ENCODE measurements at places on chromosomes 1 and 21.

DNA sequence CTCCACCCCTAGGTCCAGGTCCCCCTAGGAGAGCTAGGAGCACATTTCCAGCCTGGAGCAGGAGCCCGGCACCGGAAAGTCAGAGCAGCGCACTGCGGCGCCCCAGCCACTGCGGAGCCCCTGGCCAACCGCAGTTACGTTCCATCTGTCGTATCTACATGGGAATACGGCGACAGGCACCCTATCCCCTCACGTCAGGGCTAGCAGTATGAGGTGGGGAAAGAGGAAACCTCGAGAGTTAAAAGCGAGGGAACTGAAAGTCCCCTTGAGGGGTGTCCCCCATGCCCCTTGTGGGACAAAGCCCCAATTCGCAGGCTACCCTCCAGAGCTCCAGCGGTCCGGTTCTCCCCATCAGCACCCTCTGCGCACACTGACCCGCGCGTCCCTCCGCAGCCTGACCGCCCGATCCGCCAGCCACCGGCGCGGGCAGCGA, 995 bp downstream of the COLGALT2 start:
- DNase-seq: no peak

- no peak for DNase-seq
Observed at GRCh38 chr1:115199416-115200132, 110.3 kb upstream of the TSPAN2 start.

- no peak for DNase-seq
Observed at GRCh38 chr1:13930151-13930550, 230.2 kb downstream of the PRDM2 start.

DNA sequence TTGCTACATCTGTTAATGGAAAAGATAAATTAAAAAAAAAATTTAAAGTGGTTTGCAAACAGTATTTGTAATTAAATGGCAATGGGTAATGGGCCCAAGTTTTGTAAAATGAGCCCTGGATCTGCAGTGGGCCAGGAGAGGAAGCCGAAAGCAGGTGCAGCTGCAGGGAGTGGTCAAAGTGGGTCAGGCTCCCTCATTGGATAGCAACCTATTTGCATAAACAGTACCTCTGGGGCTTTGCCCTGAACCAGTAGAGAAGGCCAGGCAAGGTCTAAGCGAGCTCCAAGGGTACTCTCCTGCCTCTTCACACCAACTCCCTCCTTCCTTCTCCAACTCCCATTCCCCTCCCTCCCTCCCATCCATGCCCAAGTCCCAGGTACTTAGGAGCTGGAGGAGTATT, 138.9 kb downstream of the HMGB4 start:
- DNase-seq: no peak

DNA sequence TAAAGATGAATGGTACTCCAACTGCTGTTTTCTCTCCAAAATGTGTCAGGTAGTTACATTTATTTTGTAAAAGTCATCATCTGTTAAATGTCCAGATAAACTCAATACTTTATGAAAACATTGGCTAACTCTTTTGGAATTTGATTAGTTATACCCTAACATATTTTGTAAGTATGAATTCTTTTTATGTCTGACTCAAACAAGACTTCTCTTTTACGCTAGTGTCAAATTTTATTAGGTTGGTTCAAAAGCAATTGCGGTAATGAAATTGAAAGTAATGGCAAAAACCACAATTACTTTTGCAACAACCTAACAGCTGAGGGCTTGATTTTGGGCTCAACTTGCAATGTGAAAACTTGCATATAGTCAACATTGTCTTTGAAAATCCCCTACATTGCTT, 41.0 kb upstream of the USP25 start:
- DNase-seq: no peak

DNA sequence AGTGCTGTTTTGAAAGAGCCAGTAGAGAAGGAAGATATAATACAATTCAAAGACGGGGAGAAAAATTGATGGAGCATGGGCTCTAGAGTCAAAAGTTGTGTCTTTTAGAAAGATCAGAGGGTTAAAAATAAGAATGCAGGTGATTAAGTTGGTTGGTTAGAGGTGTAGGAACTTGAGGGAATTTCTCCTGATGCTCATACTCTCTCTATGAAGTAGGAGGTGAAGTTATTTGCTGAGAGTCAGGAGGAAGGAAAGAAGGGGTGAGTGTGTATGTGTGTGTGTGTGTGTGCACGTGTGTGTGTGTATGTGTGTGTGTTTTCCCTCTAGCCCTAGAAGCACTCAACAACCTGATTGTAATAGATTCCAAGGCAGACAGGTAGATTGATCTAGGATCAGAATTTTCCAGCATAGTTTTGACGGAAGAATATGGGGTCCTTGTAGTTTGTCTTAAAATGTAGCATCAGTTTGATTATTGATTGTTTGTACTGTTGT, 88.3 kb upstream of the MACF1 start:
- no peak for DNase-seq

- peak; percentile 17 for DNase-seq
Observed at GRCh38 chr1:48807554-48808260, 31.0 kb upstream of the BEND5 start.

DNA sequence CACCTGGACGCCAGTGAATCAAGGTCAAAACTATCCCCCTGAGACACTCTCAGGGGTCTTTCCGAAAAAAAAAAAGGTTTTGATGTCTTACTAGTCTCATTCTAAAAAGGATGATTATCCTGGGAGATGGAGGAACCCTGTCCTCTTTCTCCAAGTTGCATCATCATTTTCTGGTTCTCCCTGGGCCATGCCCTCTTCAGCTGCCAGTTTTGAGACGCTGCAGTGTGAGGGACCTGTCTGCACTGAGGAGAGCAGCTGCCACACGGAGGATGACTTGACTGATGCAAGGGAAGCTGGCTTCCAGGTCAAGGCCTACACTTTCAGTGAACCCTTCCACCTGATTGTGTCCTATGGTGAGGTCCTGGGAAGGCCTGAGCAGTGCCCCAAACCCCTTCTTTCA, 3.5 kb downstream of the FCRLA start:
- no peak for DNase-seq

GRCh38 chr1:19344372-19344810, 32.3 kb downstream of the SLC66A1 start:
- no peak for DNase-seq

- DNase-seq: peak; percentile 7
Observed at GRCh38 chr1:17405898-17406759, 33.3 kb downstream of the RCC2 start.

- DNase-seq: no peak
Observed at GRCh38 chr1:67536957-67537666, 106.9 kb upstream of the SERBP1 start.

DNA sequence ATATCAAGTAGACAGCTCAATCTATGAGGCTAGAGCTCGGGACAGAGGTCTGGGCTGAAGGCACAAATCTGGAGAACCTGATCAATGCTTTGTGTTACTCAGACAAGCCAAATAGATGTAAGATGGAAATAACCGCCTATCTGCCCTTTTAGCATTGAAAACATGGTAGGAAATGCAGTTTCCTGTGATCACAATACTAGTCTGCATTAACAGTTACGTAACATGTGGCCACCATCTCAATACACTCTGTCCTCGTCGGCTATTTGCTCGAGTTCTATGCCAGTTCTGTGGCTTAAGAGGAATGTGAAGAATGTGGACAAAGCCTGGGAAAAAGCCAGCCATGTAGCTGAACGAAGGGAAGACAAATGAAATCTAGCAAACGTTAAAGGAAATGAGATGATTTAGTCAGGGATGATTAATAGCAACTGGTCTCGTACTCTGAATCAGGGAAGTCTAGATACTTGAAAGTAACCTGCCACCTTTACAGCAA, 73.3 kb downstream of the HSF2BP start:
- peak; percentile 99 for DNase-seq

GRCh38 chr1:22414244-22414751, 37.4 kb upstream of the ZBTB40 start:
- DNase-seq: no peak

DNA sequence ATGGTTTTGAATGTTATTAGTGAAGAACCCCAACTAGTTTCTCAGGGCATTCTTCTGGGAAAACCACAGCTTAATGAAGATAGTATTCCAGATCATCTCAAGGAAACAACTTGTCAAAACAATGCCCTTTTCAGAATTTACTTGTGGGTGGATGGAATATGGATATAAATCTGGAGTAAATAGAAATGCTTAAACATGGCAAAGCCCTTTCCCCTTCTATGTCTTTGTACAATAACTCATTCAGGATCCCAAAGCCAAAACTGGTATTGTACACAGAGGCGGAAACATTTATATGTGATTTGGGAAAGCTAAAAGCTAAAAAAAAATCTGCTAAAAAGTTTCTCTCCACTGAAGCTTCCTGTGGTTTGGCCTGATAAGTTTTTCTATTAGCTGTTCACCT, 55.5 kb upstream of the RGS5 start:
- peak; percentile 1 for DNase-seq

GRCh38 chr1:191977874-191978506, 180.3 kb upstream of the RGS18 start:
- DNase-seq: no peak

DNA sequence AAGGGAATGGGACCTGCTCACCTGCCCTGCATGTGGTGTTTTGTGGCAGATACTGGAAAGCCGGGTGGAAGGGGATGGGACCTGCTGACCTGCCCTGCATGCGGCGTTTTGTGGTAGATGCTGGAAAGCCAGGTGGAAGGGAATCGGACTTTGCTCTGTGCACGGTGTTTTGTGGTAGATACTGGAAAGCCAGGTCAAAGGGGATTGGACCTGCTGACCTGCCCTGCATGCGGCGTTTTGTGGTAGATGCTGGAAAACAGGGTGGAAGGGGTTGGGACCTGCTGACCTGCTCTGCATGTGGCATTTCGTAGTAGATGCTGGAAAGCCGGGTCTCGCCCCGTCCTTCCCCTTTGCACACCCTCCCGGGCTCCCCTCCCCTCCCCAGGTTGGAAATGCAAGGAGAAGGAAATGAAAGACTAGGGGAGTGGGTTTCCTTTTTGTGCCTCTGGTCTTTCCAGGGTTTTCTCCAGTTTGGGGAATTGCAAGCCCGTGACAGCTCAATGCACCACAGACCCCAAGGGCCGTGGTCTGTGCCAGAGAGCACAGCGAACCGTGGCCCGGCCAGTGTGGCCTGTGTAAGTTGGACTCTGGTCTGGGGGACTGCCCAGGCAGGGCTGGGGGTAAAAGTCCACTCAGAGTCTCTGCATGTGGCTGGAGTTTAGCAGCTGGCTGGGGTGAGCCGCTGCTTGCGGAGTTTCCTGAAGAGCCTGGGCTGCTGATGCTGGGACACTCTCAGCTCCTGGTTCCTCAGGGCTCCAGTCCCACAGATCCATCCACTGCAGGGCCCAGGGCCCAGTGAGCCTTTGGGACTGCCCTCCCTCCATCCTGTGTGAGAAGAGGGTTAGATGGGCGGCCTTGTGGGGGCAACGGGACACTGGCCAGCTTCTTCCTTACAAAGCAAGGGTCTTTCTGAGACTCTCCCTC, 105.5 kb downstream of the CRYAA start:
- DNase-seq: no peak

- DNase-seq: no peak
Observed at GRCh38 chr1:9797049-9797448, 26.7 kb downstream of the CLSTN1 start.

DNA sequence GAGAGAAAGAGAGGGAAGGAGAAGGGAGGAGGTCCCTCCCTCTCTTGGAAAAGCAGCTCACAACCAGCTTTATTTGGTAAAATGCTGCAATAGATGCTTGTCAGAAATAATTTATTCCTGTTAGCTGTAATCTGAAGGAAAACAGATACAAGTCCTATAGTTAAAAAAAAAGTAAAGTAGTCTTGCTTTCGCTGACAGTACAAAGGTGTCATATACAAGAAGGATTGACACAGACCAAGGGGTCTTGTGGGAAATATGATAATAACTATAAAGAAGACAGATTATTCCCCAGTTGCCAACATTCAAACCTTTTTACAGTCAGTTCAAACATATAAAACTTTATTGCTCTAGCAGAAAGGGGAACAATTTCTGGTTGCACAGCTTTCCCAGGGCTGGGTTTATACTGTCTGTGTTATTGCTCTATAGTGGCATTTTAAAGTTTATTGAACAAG, 145.0 kb downstream of the PBX1 start:
- DNase-seq: no peak

DNA sequence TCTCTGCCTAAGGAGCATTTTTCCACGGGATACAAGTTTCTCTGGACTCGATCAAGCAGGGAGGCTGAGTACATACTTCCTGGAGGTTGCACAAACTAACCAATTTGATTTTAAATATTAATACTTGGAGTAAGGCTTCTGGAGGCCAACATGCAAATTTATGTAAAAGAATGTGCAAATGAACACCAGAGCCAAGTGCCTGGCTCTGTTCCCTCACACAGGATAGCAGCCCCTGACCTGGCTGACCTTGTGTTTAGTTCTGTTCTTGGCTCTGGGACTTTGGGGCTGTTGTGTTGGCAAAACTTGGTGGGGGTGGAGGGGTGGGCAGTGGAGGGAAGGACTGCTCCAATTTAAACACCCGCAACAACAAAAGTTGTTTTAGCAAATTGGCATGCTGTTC, 34.2 kb downstream of the CNIH3 start:
- no peak for DNase-seq

GRCh38 chr1:183472488-183473216, at the start of gene SMG7:
TSS of gene SMG7 (plus strand) at chr1:183472499. CDS start at chr1:183472621, 122 bp downstream.
- no peak for DNase-seq

GRCh38 chr1:241927321-241927720, 30.2 kb upstream of the BECN2 start:
- no peak for DNase-seq

DNA sequence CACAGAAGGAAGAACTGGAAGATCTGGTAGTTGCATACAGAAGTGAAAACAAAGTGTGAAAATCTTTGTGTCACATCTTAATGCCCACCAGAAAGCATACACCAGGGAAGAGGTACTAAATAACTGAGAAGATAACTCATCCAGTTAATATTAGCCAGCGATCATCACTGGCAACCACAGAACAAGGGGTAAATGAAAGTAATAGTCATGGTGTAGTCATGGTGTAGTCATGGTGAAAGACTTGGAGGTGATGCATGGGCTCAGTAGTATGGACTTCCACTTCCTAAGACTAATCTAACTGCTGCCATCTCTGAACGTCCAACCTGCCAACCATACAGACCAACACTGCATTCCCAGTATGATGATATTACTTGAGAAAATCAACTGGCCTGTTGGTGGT, 481.2 kb upstream of the NR5A2 start:
- DNase-seq: no peak

- no peak for DNase-seq
Observed at GRCh38 chr1:3695326-3696217, 43.3 kb downstream of the TP73 start.

DNA sequence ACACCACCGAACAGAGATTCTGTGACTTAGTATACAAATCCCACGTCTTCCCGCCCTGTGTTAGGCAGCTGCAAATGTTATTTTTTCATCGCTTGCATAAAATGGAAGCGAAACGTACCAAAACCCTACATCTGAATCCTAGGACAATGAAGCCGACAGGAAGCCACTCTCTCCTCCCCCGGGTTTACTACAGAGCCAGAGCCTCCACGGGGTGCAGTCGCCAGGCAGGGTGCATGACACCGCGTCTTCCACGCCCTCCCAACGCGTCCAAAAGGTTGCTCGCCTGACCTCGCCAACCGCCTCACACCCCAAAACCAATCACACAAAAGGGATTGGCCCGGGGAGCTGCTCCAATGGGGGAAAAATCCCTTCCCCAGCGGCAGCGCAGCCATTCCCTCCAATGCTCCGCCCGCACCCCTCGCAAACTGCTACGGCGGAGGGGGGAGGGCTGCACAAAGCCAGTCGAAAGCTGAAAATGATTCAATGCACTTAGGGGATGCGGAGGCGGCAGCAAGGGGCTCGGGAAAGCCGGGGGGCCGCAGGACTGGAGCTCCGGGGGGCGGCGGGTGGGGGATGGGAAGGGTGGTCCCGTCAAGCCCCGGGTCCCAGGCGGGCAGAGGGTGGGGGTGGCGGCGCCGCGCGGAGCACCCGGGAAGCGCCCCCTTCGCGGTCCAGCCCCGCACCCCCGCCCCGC, 701 bp downstream of the CEP170 start:
- DNase-seq: no peak
